ENCODE measurements at places on chromosomes 11 and 22.

DNA sequence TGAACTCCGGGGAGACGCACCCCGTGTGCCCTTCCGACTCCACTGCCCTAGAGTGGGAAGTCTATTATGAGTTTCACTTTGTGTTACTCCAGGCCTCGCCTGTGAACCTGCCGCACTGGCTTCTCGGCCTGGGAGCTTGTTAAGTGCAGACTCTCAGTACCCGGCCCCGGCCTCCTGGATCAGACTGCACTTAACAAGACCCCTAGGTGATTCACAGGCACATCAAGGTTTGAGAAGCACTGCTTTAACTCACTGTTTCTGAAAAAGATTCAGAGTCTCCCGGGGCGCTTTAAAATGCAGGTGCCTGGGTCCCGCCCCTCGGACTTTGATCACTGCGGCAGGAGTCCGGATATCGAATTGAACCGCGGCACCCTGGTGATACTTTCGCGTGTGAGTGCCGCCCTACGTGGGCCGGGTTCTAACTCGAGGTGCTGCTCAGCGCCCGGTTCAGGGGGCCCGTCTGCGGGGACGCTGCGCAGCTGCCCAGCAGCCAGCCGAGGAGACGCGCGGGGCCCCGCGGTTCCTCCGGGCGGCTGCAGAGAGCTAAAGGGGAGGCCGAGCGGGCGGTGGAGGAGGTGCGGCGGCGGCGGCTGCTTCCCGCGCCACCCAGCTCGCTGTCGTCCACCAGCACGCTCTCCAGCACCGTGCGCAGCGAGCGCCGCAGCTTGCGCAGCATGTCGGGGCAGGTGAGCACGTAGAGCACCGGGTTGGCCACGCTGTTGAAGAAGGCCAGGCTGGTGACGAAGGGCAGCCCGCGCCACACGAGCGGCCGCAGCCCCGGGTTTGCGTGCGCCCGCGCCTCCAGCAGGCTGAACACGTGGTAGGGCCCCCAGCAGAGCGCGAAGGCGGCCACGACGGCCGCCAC, 3.4 kb downstream of the PTGDR2 start:
- no peak for DNase-seq

- peak; percentile 60 for DNase-seq
Measured at GRCh38 chr22:38257181-38257580, 15.6 kb downstream of the TMEM184B start.

DNA sequence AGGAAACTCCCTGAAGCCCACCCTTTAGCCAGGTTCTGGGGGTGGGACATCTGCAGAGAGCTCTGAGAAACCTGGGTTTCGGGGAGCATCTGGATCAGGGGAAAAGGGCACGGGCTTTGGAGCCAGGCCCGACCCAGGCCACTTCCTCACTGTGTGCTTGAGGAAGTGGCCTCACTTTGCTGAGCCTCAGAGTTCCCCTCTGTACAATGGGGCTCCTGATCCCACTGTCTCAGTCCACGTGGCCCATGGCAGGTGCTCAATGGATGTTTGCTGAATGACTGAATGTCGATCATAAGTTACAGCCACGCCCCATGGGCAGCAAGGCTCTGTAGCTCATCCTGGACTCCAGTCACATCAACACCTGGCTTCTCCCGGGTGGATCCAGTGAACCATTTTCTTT, 1.3 kb downstream of the CRYBB3 start:
- DNase-seq: no peak

GRCh38 chr11:11076879-11077278, 219.0 kb upstream of the ZBED5 start:
- DNase-seq: no peak

DNA sequence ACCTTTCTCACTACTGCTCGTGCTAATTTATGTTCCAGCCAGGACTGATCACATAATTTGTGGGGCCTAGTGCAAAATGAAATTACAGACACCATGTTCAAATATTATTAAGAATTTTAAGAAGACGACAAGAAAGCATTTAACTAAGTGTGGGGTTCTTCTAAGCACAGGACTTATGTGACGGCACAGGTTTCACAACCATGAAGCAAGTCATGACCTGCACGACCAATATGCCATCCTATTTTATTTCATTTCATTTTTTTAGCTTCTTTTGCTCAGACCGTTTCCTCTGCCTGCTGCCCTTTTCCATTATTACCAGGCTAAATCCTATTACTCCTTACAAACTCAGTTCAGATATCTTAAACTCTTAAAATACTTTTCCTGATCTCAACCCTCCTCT, 462.5 kb downstream of the AASDHPPT start:
- DNase-seq: no peak

DNA sequence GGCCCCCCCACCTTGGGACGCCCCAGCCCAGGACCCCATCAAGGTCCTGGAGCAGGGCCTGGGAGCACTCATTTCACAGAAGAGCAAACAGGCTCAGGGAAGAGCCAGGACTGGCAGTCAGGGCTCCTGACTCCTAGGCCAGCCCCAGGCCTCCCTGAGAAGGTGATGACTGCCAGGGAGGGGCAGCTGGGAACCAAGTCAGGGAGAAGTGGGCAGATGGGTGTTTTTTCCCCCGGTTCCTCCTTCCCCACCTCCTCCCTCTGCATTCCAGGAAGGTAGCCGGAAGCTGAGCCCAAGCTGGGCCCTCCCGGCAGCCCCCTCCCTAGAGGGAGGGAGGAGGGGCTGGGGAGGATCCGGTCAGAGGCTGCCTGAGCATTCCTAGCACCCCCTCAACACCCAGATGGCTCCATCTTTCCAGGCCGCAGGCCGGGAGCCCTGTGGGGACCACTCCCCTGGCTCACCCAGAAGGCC, 19.6 kb downstream of the MYRF start:
- DNase-seq: no peak

- no peak for DNase-seq
Measured at GRCh38 chr11:45062974-45063635, 83.3 kb upstream of the PRDM11 start.

DNA sequence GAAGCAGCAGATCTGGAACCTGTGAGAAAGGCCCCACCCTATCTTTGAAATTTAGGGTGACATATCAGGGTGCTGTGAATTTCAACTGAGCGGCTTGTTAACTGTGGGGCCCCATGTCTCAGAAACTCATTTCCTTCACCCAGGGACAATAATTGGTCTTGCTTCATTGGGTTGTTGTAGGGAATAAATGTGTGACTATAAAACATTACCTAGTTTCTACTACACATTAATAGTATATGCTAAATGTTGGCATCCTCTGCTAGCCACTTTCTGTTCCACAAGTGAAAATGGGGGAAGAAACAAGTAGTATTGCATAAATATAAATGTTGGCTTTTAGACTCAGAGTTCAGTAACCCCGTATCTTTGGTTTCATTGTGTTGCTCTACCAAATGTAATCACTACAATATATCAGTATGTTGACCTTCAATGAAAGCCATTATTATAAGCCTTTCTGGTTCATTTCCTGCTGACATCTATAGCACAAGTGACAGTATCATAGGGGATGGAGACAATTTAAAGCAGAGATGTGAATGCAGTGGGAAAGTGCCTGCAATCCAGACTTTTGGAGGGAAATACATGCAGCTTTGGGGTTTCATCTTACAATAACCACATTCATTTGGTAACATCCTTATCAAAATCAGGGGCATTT, 905.5 kb upstream of the RAG2 start:
- DNase-seq: no peak

DNA sequence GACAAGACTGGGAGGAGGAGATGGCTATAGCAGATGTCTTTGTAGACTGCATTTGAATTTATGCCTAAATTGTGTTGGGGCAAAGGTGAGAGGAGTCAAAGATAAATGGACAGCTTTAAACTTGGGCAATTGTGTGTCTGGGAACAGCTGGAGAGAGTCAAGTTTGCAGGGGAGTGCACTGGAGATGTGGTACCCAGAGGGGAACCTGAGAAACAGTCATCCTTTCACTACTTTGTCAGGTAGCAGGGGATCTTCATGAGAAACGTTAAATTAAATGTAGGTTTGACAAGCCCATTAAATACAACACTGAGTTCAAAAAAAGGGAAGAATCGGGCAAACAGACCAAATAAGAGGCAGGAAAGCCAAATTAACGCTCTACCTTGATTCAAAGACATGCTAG, 277.7 kb downstream of the OPCML start:
- DNase-seq: no peak

DNA sequence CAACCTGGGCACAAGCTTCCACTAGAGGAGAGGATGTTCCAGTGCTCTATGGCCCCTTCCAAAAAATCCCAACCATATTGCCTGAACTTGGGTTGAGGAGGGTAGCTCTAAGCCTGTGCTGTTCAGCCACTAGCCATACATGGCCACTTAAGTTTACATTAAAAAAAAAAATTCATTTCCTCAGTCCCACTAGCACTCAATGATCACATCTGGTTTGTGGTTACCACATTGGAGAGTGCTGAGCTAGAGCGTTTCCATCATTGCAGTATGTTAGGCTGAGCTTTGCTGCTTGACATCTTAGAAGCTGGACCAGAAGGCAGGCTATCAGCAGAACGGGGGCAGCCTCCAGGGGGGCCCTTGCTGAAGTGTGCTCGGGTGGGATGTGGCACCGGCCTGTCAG, 43.5 kb upstream of the CYP2D6 start:
- no peak for DNase-seq

GRCh38 chr11:86370171-86370570, 4.5 kb upstream of the CCDC81 start:
- DNase-seq: no peak

- DNase-seq: no peak
Measured at GRCh38 chr11:6156628-6157359, 13.3 kb downstream of the OR52B2 start.

Data from kidney capillary endothelial cell (primary cell).